Activated CD4-positive, alpha-beta T cell treated with anti-CD3 and anti-CD28 coated beads, Interleukin-2, amount 50 U/mL, for 16 hours (primary cell): ENCODE measurements at places on chromosomes 5 and 9.

DNA sequence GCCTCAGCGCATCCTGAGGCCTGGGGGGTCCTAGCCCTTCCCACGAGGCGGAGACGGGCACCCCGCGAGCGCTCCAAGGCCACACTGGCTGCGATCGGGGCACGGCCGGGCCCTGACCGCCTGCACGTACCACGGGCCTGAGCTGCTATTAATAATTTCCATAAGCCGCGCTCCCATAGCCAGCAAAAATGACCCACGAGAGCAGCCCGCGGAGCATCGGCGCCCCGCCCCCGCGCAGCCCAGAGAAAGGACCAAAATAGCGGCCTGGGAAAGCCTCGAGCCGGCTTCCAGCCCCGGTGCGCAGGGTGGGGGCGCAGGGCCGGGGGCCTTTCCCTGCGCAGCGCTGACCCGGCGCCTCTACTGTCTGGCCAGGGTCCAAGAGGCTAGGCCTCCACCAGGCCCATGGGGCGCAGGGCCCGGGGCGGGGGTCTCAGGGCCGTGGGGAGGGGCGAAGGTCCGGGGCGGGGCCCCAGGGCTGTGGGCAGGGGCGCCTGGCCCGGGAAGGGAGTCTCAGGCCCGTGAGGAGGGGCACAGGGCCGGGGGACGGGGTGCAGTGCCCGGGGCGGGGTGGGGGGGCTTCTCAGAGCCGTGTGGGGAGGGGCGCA lies 54.4 kb downstream of the EXD3 start:
- no peak for DNase-seq

- no peak for DNase-seq
These were observed 85.7 kb downstream of the EPB41L4A start for GRCh38 chr5:112333331-112333781.

DNA sequence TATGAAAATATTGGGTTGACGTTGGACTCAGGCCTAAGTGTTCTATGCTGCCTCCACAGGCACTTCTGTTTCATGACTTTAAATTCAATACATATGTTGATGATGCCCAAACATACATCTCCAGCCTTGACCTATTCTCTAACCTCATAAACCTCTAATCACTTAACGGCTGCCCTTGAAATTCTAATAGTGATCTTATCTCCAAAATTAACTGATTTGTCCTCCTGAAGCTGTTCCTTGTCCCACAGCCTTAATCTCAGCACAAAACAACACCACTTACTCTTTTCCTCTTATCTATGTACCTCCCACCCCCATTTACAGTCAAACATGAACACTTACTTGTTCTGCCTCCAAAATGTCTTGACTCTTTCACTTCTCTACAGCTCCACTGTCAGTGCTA lies 43.3 kb downstream of the FGF10 start:
- DNase-seq = no peak

DNA sequence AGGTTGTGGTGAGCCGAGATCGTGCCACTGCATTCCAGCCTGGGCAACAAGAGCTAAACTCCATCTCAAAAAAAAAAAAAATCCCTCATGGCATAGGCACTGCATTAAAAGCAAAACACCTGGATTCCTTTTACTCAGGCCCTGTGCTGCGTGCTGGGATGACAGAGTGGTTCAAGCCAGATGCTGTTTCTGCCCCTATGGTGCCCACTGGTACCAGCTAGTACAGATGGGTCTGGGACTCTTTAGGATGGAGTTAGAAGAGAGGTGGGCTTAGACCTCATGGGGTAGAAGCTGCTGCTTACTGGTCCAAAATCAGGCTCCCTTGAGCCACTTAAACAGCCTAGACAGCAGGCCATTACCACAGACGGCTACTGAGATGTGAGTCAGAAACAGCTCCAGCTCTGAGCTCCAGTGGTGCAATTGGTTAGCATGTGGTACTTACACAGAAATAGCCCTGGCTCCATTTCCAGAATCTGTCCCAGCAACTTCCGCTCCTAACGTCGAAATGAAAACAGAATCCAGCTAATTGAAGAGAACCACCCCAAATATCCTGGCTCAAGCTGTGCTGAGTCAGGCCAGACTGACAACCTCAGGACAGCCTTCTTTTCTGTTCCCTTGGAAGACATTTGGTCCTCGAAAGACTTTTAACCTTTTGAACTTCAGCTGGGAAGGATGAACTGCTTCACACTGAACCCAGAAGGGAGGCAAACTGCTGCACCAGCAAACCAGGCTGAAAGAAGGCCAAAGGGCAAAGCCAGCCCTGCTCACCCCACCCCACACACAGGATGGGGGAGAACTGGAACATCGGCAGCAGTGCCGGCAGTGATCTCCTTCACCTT lies 15.5 kb downstream of the C5orf15 start:
- DNase-seq = no peak

DNA sequence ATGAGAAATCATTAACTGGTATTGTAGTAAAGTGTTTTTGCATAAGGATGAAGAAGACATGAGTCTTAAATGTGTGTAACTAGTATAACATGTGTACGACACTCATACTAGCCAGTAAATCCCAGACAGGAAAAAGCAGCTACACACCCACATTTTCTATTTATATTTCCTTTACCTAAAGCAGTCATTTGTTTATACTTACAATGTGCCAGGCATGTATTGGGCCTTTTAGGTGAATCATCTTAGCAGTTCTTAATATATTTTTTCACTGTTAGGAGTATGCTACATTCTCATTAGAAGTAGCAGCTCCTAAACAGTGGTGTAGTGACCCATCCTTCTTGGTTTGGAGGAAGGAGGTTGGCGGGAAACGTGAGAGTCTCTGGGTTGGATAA lies 55.8 kb upstream of the TMC1 start:
- DNase-seq = no peak

GRCh38 chr5:10498350-10498749 lies 56.7 kb downstream of the ROPN1L start:
- no peak for DNase-seq

DNA sequence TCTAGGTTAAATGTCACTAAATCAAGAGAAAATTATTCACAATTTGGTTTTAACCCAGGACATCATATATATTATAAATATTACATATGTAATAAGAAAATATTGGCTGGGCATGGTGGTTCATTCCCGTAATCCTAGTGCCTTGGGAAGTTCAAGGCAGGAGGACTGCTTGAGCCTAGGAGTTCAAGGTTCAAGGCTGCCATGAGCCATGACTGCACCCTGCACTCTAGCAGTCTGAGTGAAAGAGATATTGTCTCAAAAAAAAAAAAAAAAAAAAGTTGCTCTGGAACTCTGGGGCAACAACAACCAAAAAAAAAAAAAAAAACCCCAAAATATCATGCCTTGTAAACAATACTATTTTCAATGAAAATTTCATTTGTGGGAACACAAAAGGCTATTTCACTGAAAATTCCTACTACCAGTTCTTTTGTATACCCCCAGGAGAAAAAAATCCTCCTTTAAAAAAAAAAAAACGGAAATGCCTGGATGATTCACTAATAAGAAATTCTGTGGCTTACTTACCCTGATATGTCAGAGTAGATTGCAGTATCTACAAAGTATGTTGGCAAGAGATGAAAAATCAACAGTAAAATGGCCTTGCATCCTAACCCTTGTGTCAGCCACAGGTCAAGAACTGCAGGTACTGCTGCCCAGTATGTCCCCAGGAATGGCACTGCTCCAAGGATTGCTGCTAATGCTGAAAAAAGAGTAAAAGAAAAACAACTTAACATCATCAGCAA lies 22.6 kb upstream of the CTNNAL1 start:
- no peak for DNase-seq

GRCh38 chr9:114165407-114166102 lies 10.2 kb downstream of the COL27A1 start:
- no peak for DNase-seq

DNA sequence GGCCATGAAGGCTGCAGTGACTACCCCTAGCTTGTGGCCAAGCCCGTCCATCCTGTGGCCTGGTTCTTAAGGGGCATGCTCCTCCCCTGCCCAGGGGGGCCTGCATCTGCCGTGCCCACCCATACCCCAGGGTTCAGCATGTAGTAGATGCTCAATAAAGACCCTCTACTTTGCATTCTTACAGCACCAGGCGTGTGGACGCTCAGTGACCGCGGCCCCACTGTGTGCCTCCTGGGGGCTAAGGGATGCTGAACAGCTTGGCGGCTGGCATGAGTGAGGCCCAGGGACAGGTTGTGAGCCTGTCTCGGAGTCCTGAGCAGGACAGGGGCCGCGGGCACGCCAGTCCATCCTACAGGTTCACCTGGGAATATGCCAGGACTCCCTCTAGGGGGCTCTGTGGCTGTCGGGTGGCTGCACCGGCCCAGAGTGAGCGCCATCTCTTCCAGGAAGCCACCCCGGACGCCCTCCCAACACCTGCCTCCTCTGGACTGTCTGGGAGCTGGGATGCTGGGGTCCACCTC lies 9.1 kb downstream of the NOTCH1 start:
- DNase-seq = no peak

- DNase-seq = no peak
These were observed 59.9 kb upstream of the DAB2 start for GRCh38 chr5:39484673-39485072.

DNA sequence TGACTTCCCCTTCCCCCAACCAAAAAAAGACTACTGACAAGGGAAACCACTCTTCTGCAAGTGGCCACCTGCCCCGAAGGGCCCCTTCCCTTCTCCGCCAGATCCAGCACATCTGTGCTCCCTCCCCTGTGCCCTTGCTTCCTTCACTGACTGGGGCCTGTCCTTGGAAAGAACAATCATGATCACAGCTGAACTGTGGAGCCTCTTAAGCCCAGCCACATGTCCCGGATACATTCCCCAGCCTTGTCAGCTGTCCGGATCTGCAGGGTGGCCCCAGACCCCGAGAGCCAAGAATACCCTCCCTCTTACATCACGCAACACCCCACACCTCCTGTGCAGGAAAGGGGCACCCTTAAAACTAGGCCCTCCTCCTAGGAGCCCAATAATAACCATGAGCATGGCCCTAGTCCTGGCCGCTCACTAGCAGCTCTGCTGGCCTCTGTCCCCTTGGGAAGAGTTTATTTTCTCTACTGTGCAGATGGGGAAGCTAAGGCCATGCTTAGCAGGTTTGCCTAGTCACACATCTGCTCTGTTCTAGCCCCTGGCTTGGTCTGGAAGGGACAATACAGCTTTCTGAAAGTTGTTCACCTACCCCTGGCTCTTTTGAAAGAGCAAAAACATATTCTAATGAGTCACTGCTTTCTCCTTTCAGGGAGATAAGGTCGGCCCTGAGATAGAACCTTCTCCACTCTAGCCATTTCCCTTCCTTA lies 3.8 kb downstream of the SPRY4 start:
- DNase-seq = no peak

DNA sequence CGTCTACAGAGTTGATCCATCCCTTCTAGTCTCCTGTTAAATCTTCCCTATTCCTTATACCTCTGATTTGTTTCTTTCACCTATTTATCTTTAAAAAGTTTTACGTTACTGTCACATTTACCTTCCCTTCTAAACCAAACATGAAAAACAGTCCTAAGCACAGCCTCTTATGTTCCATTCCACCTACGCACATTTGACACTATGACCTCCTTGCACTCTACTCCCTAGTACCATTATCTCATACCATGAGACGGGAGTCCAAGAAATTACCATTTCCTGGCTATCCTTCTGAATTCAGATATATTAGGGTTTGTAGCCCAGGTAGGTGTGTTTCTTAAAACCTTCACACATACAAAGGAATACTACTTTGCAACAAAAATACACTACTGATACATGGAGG lies 25.1 kb downstream of the FNIP1 start:
- no peak for DNase-seq

- DNase-seq = peak; percentile 2
These were observed 94.5 kb downstream of the PDE4D start for GRCh38 chr5:59798862-59799667.

DNA sequence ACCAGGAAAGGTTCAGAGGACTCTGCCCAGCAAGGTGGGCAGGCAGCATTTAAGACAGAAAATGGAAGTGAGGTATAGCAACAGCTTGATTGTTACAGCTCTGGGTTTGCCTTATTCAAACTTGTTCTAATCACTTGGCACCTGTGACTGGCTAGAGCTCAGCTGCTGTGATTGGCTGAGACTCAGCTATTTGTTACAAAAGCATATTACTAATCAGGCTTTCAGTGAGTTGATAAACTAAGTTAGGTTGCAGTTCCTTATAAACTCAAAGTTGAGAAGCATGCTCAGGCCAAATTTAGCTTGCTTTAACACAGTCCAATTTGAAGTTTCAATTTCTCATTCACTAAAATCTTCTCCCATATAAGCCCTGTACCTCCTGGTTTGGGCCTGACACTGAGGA lies 56.3 kb downstream of the GDA start:
- DNase-seq = no peak

GRCh38 chr9:90393365-90394152 lies 249.1 kb downstream of the DIRAS2 start:
- DNase-seq = no peak
